ENCODE measurements at places on chromosomes 11 and 22.

DNA sequence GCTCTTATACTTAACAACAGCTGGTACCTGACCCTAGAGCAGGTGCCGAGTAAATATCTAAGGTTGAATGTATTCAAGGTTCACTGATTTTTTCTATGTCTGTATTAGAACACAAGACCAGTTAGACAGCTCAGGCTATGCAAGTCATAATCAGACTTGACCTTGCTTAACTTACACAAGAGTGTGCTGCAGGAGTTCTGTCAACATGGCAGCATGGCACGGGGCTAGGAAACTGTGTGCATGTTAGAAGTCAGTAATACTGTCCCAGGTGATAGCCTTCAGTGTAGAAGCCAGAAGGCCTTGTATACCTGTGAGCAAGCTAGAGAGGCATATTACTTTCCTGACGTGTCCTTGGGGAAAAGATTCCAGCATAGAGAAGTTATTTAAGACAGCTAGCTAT lies 253.1 kb downstream of the FAT3 start:
- DNase-seq = no peak

DNA sequence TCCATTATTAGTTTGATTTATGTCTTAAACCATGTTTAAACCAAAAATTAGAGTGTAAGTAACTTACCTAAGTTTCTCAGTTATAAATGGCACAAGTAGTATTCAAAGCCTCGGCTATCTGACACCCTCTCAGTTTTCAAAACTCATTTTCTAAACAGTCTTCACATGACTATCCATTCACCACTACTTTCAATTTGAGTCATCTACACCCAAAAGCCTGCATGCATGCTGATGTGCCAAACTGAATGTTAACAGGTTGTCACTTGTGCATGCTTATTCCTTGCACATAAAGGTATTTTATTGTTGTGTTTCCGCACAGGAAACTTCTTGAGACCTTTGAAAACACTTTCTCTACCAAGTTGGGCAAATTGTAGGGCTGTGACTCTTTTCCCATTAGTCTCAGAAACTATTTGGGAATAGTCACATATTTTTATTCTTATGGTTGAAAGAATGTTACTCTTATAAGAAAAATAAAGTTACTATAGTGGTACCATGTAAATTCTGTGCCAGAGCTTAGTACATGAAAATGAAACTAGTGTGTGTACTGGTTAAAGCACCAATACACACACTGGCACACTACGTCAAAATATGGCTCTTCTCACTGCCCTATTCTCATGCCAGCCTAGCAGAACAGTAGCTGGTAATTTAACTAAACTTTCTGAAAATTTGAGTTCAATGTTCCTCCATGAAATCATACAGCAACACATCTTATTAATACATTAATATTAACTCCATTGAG lies 2.2 kb upstream of the OR51E2 start:
- no peak for DNase-seq

- no peak for DNase-seq
Measured at GRCh38 chr11:22466809-22467208, 128.6 kb downstream of the SLC17A6 start.

DNA sequence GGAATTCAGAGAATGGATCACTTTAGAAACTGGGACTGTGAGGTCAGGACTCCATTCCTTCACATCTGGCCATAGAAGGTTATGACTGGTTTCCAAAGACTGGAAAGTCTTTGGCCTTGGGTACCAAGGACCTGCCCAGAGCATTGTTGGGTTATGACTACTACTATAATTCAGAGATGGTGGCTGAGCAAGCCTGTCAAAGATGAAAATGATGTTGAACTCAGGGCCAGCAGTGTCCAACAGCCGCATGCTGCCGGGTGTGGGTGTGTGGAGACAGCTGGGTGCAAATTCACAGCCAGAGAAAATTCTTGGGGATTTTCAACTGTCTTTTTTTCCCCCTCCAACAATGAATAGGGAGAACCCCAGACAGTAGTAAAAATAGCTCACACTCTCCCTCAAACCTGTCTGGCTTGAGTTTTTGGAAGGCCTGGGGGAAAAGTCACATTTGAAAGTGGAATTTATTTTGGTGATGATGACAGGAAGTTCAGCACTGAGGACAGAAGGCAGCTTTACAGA lies 166.8 kb upstream of the NCAM1 start:
- no peak for DNase-seq

- no peak for DNase-seq
Measured at GRCh38 chr22:43554694-43555365, 143.0 kb downstream of the MPPED1 start.

Measured in renal pelvis (tissue), 12 donors.